ENCODE measurements at places on chromosomes 5 and 9. TPM values are rescaled to one million over a fixed set of nuclear protein-coding genes. Genes with fewer than 3 reads are reported as not detected.
A peak's percentile ranks its signal among the peaks of the same experiment; 100 is the strongest.

PRRX2 gene
- 3.6 TPM for total RNA-seq

LIX1 gene
- 0.11 TPM for total RNA-seq

PPP1R2B gene
- 0.11 TPM for total RNA-seq

DNA sequence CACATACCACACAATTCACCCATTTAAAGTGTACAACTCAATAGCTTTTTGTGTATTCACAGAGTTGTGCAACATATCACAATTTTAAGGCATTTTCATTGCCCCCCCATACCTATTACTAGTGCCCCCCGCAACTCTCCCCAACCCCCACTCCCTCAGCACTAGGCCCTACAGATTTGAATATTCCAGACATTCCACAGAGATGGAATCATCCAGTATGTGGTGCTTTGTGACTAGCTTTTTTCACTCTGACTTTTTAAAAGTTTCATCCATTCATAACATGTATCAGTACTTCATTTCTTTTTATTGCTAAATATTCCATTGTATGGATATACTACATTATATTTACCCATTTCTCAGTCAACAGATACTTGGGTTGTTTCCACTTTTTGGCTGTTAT, 102.9 kb upstream of the LRRTM2 start:
- no peak for DNase-seq

GRCh38 chr5:96822686-96823459, 15.1 kb upstream of the ERAP1 start:
- DNase-seq: no peak

DNA sequence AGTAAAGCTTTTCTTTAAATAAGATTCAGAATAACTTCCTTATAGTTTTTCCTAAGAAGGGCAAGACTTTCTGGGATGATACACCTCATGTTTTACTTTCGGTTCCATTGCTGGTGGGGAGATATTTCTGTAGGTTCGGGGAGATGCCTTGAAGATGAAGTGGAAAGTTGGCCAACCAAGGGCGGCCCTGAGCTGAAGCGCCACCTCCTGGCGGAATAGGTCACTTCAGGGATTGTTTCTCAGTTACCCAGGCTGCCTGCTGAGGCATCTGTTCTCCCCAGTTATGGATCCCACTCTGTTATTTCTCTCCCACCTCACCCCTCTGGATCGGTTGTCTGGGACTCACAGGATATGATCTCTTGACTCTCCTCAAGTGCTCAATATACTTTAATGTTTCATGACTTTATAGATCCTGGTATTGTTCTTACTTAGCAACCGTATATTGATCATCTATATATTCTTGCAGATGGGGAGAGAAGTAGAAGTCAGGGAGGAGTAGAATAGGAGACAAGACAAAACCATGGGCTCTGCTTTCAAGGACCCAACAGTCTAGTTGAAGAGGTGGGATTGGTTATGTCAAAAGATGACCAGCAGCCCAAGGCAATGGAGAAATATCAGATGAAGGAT, 23.4 kb downstream of the MEGF10 start:
- peak; percentile 22 for DNase-seq

- DNase-seq: no peak
Observed at GRCh38 chr9:73741316-73741715, 589.7 kb downstream of the ANXA1 start.

- peak; percentile 14 for DNase-seq
Observed at GRCh38 chr5:35651002-35651756, 33.5 kb downstream of the SPEF2 start.

- DNase-seq: no peak
Observed at GRCh38 chr9:18798106-18798505, 234.9 kb downstream of the SAXO1 start.

DNA sequence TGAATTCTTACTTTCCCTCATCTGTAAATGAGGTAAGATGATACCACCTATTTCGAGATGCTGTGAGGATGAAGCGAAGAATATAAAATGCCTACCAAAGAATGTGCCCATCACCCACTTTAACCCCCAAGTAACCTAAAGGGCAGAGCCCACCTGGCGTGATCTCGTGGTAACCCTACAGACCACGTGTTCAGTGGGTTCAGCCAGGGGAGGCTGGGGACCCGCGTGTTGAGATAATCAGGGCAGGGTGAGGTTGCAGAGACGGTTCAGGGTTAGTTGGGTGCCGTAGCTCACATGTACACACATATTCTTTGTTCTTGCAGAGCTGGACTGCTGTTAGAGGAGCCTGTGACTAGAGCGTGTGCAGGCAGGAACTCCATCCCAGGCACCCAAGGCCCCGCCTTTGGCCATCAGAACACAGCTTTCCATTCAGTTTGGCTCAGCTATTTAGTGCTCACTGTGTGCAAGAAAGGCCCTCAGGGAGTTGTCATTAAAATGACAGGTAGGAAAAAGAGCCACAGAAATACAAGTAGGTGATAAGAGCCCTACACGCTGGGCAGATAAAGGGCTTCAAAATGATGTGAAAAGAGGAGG, 56.5 kb upstream of the HAND1 start:
- DNase-seq: no peak

GRCh38 chr5:81317536-81317935, 16.1 kb downstream of the ZCCHC9 start:
- no peak for DNase-seq

Data from lung (tissue), 17 donors.